H54 (cell line): ENCODE measurements at places on chromosomes 7 and 10.

- no peak for DNase-seq
These were observed 290.3 kb upstream of the VWC2 start for GRCh38 chr7:49483142-49483541.

GRCh38 chr10:96688789-96689188, 31.5 kb downstream of the PIK3AP1 start:
- no peak for DNase-seq

GRCh38 chr7:47778153-47778661, 170.1 kb downstream of the PKD1L1 start:
- no peak for DNase-seq

DNA sequence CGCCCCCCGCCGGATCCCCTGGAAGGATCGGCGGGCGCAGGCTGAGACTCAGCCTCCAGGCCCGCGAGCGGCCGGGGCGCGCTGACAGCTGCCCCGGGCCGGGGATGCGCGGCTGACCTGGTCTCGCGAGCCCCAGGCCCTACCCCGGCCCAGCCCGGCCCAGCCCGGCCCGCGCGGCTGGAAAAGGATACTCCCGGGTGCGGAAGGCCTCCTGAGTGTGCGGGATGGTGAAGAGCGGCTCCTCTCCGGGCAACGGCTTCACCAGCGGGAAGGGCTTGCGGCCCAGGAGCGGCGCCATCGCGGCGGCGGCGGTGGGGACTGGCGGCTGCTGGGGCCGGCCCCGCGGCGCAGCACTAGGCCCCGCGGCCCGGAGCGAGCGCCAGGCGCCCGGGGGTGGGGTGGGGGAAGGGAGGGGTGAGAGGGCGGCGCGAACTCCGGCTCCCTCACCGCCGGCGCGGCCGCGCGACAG, 423 bp downstream of the BAZ1B start:
- peak; percentile 51 for DNase-seq

- DNase-seq = no peak
These were observed 365.3 kb downstream of the PARD3 start for GRCh38 chr10:34449836-34450235.

GRCh38 chr7:158582089-158582456, 5.5 kb downstream of the PTPRN2 start:
- DNase-seq = no peak

GRCh38 chr10:132549371-132549770, 11.8 kb downstream of the INPP5A start:
- DNase-seq = no peak

- peak; percentile 13 for DNase-seq
These were observed 43.1 kb upstream of the SEMA3A start for GRCh38 chr7:84237533-84238173.

DNA sequence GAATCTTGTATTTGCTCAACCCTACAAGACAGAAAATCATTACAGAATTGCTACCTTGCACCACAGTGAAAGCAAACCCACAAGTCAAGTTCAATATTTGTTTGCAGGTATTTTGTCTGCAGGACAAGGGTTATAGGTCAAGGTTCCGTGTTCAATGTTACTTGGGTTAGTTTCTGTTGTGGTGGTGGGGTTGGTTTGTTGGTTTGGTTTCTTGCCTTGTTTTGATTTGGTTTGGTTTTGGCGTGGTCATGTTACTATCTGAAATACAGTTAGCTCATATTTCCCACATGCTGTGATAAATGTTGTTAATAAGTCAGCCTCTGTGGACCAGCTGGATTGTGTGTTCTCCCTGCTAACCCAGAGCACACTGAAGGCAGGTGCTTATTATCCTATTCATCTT, 75.6 kb upstream of the INSIG1 start:
- no peak for DNase-seq

GRCh38 chr10:113947184-113948041, 93.0 kb downstream of the NHLRC2 start:
- DNase-seq = no peak

DNA sequence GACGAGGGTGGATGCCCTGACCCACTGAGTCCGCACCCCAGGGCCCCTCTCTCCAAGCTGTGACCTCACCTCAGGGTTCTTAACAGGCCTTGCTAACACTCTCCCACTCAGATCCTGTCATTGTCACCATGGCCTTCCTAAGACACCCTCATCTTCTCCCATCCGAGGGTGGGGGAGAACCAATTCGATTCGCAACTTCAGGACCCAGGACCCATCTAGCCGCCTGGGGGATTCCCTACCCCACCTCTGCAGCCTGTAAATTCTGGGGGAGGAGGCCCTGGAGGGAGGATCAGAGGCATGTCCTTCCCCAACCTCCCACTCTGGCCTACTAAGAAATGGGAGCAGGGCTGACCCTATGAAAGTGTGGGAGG, 17.4 kb downstream of the TRIM8 start:
- no peak for DNase-seq

DNA sequence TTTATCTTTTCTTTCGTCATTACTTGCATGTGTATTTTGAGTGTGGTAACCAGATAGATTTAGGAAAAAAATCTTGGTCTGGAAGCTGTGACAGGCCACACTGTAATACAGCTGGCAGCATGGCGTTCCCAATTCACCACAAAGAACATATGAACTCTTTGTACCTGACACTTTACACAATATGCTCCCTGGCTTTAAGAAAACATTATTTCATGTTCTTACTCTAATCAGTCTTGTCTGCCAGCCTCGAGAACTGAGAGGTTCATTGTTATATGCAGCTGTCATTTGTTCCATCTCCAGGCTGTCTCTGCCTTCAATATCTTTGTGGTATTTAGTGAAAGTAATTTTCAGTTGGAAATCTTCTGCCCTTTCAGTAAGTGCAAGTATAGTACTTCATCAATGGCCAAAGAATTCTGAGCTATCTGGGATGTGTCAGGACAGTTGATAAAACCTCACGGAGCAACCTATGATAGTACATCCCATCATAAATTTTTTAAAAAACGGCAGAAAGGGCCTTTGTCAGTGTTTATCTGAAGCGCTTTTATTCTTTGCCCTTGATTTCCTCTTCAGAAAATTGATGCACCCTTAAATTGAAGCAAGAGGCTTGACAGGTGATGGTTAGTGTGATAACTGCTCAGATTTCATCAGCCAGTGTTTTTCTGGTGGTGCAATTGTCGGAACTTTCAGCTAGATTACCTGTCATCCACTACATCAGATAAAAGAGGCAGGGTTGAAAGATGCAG, 146.3 kb upstream of the SP8 start:
- DNase-seq = no peak

- DNase-seq = no peak
These were observed 2.9 kb downstream of the C10orf90 start for GRCh38 chr10:126667568-126667967.

GRCh38 chr7:55223023-55223422, 142.1 kb upstream of the LANCL2 start:
- DNase-seq = no peak

GRCh38 chr7:41006306-41006995, 696.4 kb downstream of the INHBA start:
- DNase-seq = no peak

DNA sequence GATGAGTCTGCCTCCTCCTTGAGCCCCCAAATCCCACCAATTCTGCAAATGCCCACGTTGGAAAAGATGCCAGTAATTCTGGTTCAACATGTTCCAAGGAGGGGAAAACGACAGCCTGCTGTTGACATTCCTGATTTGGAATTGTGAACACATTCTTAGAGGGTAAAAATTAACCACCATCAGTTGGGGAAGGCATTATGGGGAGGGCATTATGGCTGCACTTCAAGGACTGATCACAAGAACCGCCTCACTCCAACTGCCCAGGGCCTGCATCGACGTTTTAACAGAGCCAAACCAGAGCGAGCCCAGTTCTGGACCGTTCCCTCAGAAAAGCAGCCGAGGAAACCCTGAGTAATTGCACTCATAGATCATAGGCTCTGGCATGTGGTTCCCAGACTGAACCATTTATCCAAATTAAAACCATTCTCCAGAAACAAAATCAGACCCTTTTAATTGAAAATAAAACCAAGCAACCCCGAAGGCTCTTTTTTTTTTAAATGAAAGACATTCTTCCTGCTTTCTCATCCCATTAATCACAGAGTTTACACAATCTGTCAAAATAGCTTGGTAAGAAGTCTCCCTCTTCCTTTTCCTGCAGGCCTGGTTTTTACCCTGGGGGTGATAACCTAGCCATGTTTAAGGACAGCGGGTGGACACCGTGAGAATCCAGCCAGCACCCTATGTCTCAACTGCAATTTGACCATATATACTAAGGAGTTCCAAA, 8.0 kb downstream of the TNS3 start:
- no peak for DNase-seq

DNA sequence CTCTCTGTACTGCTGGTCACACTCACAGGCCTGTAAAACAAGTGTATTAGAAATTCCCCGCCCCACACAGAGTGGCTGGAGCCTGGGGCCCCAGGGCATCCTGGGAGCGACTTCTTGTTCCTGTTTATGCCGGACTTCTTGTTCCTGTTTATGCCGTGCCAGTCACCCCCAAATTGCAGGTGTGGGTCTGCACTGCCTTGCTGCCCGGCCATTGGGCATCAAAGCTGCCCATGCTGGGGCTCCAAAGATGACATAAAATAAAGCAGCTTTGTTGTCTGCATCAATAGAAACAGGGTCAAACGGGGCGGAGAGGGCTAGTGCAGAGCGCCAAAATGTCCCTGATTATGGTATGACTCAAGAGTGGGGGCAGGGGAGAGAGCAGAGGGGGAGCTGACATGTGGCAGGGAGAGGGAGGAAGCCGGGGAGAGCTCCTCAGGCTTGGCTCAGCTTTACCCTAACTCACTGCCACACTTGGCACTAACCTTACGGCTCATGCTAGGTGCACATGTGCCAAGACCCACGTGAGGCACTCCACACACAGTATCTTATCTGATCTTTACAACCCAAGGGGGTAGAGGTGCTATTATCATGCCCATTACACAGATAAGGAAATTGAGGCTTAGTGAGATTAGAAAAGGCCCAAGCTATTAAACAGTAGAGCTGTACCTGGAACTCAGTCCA, 98.4 kb downstream of the PIP4K2A start:
- DNase-seq = peak; percentile 40

GRCh38 chr7:151456276-151456675, 16.3 kb upstream of the CRYGN start:
- DNase-seq = no peak

DNA sequence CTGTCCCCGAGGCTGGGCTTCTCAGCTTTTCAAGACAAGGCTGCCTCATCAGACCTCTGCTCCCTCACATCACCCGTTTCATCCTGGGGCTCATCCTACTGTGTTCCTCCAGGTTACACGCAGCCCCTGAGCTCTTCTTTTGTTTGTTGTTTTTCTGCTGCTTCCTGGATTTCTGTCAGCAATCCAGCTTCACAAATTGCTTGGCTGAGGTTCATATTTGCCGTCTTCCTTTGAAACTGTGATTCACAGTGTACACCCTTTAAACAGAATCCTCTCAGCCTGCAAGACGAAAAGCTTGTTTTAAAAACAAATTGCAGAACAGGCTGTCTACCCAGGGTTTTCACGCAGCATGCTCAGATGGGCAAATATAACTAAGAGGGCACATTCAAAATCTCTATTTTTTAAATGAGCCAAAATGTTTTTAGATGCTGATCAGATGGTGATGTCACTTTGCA, 39.1 kb upstream of the PARD3 start:
- peak; percentile 23 for DNase-seq

DNA sequence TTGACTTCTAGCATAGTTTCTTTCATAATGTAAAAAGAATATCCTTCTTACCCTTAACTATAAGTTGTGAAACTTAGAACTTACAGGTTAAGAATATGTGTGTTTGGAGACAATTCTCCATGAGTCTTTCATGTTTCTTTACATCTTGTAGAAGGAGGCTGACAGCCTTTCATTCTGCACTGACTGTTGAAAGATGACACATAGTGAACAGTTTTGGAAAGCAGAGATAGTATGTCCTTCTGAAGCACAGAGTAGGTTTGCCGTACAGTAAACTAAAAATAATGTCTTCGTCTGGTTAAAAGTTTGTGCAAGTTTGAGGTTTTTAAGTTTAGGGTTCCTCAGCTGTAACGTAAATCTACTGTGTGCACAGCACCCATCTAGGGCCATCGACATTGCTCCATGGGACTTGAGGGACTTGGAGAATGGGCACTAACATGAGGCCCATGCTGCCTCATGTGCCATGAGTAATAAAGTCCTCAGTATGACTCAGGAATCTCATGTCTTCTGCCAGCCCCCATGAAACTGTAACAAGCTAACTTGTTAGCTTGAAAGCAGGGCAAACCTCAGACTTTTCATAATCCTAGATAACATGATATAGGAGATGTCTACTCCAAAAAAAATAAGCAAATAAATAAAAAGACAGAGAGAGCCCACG, 24.5 kb upstream of the ELAPOR2 start:
- no peak for DNase-seq

- no peak for DNase-seq
These were observed 31.7 kb downstream of the GRIFIN start for GRCh38 chr7:2444476-2444875.

GRCh38 chr10:4662576-4663161, 163.3 kb upstream of the AKR1E2 start:
- DNase-seq = no peak

GRCh38 chr7:44769376-44769775, 20.7 kb downstream of the ZMIZ2 start:
- no peak for DNase-seq

DNA sequence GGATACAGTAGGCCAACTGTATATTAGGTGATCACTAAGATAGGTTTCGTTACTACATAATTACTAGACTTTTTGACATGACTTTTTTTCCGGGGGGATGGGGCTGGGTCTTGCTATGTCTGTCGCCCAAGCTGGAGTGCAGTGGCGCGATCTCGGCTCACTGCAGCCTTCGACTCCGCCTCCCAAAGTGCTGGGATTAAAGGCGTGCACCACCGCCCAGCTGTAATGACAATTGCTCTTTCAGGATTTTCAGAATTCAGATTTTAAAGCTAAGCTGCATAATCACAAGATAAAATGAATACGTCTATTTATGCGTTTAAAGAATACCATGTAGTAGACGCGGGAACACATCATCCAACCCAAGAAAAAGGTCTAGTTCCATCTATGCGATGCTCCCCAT, 982 bp downstream of the IDI1 start:
- no peak for DNase-seq

DNA sequence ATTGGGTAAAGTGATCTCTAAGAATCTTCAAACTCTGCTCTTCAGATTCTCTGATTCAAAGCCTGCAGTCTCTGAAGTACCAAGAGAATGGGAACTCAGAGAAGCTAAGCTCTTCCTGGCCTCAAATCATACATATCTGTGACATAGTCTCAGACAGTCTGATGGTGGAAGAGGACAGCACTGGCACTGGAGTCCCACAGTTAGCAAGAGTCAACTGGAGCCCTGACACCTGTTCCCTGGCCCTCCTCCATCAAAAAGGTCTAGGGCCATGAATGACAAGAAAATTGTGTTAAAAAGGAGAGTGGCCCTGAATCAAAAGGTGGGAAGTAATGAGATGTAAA, 37.7 kb downstream of the PRSS2 start:
- no peak for DNase-seq
